ENCODE measurements at places on chromosomes 5 and 9.
A peak's percentile ranks its signal among the peaks of the same experiment; 100 is the strongest.

DNA sequence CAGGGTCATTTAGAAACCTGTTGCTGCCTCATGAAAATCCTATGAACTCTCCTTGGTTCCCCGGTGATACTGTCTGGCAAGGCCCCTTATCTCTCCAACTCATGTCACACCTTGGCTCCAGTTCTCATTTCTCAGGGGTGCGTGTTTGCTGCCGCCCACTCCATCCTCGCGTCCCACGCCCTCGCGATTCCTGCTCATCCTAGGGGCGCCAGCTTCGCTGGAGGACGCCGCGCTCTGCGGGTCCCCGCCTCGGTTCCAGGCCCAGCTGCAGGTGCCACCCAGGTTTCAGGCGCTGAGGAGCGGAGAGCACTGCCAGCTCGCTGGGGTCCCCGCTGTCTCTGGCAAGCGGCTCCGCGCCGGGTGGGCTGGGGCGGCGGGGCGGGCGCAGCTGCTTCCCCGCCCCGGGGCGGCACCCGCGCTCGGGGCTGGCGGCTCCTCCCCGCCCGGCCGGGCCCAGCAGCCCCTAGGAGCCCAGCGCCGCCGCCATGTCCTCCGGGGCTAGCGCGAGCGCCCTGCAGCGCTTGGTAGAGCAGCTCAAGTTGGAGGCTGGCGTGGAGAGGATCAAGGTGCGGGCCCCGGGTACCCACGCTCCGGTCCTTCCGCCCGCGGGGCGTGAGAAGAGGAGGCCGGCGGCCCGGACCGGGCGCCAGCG, at the start of gene GNG10:
Gene GNG10 (plus strand): TSS at position 456 of the 652 bp plus-strand sequence. CDS start 30 bp downstream, at position 486.
- DNase-seq: peak; percentile 70

GRCh38 chr9:112054916-112055315, 120.2 kb downstream of the SUSD1 start:
- DNase-seq: no peak

- DNase-seq: no peak
These were observed 108.7 kb downstream of the TRIM32 start for GRCh38 chr9:116795821-116796220.

GRCh38 chr9:7979611-7980010, 180.0 kb upstream of the DMAC1 start:
- no peak for DNase-seq

GRCh38 chr9:137581361-137582285, 2.9 kb upstream of the DPH7 start:
- no peak for DNase-seq

GRCh38 chr9:1055166-1055565, 5.0 kb downstream of the DMRT2 start:
- no peak for DNase-seq

DNA sequence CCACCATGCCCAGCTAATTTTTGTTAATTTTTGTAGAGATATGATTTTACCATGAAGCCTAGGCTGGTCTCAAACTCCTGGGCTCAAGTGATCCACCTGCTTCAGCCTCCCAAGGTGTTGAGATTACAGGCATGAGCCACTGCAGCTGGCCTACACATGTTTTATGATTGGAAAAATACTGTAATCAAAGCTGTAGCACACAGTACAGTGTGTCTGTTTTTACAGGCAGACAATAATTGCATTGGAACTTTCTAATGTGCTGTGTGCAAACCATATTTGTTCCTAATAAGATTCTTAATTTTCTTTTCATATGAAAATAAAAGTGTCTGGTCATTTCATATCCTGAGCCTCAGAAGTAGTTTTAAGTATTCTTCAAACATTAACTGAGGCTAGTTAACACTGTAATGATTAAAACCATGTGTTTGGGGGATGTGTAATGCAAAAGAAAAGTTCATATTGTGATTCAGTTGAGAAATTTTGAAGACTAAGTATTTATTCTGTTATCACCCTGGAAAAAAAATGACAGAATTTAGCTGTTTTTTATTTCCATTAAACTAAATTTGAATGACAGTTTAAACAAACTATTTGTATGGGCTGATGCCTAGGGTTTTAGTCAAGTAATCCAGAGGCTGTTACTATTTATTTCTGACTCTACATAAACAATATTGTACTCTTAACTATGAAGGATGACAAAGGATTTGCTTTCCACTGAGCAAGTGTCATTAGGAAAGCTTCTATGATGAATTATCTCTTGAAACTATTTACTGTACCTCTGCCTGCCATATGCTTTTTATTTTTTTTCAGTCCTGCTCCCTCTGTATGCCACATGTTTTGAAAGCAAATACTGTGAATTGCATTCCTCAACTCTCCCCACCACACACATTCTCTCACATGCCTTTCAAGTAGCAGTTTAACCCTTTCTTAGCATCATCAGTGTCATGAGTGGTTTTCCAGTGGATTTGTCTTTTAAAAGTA, 111.5 kb downstream of the MTREX start:
- no peak for DNase-seq

GRCh38 chr5:159061179-159061796, 38.4 kb downstream of the EBF1 start:
- DNase-seq: no peak

- DNase-seq: no peak
These were observed 133.6 kb upstream of the CDKN2B start for GRCh38 chr9:22142671-22143070.

GRCh38 chr5:55096182-55096581, 6.3 kb upstream of the GZMA start:
- no peak for DNase-seq

GRCh38 chr9:133262226-133262625, 12.8 kb downstream of the ABO start:
- DNase-seq: no peak

DNA sequence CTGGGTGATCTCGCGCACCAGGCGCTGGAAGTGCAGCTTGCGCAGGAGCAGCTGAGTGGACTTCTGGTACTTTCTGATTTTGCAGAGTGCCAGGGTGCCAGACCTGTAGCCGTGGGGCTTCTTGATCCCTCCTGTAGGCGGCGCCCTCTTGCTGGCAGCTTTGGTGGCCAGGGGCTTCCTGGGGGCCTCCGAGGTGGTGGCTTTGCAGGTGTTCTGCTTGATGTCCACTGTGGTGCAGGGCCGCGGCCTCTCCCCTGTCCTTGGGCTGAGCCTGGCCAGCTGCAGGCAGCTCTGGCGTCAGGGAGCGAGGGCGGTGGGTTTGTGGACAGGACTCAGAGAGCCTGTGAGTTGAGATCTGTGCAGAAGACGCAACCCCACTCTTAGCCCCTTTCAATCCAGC, 36.1 kb downstream of the TAF11L14 start:
- no peak for DNase-seq

- no peak for DNase-seq
These were observed 762.8 kb upstream of the NUDT12 start for GRCh38 chr5:104325356-104325755.

DNA sequence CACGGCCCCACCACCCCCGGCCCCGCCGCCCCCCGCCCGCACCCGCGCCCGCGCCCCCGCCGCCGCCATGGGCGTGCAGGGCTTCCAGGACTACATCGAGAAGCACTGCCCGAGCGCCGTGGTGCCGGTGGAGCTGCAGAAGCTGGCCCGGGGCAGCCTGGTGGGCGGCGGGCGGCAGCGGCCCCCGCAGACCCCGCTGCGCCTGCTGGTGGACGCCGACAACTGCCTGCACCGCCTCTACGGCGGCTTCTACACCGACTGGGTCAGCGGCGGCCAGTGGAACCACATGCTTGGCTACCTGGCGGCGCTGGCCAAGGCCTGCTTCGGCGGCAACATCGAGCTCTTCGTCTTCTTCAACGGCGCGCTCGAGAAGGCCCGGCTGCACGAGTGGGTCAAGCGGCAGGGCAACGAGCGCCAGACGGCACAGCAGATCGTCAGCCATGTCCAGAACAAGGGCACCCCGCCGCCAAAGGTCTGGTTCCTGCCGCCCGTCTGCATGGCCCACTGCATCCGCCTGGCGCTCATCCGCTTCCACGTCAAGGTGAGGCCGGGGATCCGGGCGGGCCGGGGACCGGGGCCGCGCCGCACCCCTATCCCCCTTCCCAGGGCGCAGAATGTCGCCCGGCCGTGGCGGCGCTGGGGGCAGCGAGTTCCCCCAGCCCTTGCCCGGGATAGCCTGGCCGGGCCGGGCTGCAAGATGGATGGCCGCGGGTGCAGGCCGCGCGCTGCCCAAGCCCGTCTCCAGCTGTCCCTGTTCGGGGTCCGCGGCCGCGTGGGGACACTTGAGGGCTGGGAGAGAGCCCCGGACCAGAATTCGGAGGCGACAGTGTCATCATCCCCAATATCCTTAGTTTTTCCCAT, 594 bp downstream of the FAM120A start:
- DNase-seq: peak; percentile 23

- no peak for DNase-seq
These were observed 3.5 kb downstream of the FOXB2 start for GRCh38 chr9:77022783-77023440.

DNA sequence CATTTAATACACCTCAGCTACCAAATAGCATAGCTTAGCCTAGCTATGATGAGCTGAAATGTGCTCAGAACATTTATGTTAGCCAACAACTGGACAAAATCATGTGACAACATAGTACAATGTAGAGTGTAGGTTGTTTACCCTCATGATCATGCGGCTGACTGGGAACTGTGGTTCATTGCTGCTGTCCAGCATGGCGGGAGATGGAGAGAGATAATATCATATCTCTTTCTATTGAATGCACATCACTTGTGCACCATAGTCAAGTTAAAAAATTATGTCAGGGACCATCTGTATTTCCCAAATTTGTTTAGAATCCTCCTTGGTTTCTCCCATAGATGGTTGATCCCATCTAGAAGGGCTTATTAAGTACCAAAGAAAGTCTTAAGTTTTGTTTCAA, 151.1 kb upstream of the ELL2 start:
- DNase-seq: no peak

DNA sequence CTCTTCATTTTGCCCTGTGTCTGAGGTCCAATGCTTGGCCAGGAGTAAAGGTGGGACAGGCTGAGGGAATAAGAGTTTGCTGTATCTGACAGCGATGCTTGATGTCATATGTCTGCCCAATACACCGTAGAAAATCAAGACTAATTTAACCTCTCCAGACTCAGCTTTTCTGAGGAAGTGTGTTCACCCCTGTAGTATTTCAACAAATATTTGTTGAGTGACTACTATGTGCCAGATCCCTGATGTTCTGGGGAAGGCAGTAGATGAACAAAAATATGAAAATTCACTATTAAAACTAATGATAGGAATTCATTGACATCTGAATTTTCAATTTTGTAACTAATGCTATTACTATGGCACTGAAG, 489.7 kb downstream of the EBF1 start:
- DNase-seq: no peak

- no peak for DNase-seq
These were observed 127.0 kb downstream of the ADAMTS12 start for GRCh38 chr5:33764786-33765185.

GRCh38 chr9:11142965-11143738, 530.4 kb upstream of the PTPRD start:
- DNase-seq: peak; percentile 5

DNA sequence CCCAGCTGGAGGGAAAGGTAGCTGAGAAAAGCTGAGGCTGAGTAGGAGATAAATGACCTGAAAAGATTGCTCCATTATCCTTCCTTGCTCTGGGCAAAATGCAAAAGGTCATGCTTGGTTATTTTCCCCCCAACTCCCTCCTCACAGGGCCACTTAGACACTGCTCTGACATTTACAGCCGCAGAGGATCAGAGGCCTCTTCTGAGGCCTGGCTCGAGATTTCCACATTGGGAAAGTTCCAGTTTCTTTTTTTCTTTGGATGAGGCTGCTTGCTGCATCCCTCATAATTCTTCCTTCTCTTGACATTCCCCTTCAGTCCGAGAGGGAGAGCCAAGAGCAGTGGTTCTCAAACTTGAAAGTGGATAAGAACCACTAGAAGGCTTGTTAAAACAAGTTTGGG, 60.1 kb upstream of the HSPA9 start:
- DNase-seq: no peak

- no peak for DNase-seq
These were observed 858.8 kb upstream of the NUDT12 start for GRCh38 chr5:104421431-104421830.

DNA sequence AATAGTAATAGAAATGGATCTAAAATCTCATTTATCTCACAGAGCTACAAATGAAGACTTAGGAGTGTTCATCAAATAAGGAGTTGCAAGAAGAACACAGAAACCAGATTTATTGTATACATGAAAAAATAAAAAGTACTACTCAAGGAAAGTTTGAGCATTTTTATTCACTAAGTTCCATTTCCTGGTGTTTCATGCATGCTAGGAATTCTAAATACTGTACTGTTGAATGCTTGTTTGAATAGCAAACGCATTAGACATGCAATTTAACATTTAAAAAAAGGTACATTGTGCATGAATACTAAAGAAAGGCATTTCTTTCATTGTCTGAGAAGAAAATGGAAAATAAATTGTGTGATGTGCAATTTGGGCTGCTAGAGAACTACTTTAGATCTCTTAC, 52.1 kb downstream of the C6 start:
- DNase-seq: no peak

GRCh38 chr5:163478126-163478981, 17.9 kb downstream of the HMMR start:
- no peak for DNase-seq

DNA sequence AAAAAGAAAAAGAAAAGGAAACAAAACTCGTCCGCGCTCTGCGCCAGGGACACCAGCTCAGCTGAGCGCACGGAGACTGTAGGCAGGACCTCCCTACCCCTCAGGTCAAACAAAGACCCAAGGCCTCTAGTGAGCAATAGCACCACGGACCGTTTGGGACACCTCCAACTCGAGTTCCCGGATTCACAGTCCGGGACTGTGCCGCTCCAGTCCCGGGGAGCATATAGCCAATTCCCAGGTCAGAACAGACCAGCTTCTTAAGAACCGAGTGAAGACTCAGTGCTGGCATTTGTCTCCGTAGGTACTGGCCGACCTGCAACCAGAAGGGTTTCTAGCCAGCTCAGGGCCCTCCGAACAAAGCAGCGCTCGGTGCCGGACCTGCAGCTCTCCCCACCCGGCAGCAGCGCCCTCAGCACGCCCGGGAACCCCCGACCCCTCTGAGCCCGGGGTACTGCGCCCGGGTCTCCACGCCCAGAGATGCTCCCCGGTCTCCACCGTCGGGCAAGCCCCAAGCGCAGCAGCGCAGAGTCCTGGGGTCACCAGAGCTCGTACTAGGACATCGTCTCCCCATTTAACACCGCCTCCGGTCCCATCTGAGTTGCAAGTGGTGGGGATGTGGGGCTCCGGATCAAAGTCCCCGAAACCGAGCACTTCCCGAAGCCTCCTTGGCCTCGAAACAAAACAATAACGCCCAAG, 591 bp downstream of the ABCA1 start:
- no peak for DNase-seq

DNA sequence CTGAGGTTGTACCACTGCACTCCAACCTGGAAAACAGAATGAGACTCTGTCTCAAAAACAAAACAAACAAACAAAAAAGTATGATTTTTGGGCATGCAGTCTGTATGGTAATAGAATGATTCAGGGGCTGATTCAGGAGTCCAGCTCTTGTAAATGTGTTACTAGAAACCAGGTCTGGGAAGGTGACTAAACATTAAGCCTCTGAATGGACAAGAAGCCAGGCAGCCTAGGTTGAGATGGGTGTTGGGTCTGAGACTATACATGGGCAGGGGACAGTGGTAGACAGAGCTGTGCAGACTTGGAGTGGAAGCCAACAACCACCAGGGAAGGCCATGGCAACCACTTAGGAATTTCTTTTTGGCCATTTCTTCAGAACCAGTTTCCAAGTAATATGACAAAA, 64.9 kb upstream of the TLE1 start:
- DNase-seq: no peak
